Psoas muscle (tissue), 8 donors: ENCODE measurements at places on chromosomes 13 and 19. TPM values are rescaled to one million over a fixed set of nuclear protein-coding genes. Genes with fewer than 3 reads are reported as not detected.

Gene NKPD1
- polyA plus RNA-seq: 0.08 TPM

Gene KIR3DL1
- not detected for polyA plus RNA-seq

Gene POSTN
- 3.1 TPM for polyA plus RNA-seq

Gene IRF3
- 18.2 TPM for polyA plus RNA-seq

Gene KLHL1
- polyA plus RNA-seq: not detected

Gene SMAD9
- 1.0 TPM for polyA plus RNA-seq

Gene MAN2B1
- polyA plus RNA-seq: 17.8 TPM

Gene SLITRK5
- not detected for polyA plus RNA-seq

Gene CNN1
- 4.4 TPM for polyA plus RNA-seq

Gene PSG11
- polyA plus RNA-seq: not detected

Gene ZNF723
- not detected for polyA plus RNA-seq
